GM18507 (cell line): ENCODE measurements at places on chromosomes 5 and 9.

DNA sequence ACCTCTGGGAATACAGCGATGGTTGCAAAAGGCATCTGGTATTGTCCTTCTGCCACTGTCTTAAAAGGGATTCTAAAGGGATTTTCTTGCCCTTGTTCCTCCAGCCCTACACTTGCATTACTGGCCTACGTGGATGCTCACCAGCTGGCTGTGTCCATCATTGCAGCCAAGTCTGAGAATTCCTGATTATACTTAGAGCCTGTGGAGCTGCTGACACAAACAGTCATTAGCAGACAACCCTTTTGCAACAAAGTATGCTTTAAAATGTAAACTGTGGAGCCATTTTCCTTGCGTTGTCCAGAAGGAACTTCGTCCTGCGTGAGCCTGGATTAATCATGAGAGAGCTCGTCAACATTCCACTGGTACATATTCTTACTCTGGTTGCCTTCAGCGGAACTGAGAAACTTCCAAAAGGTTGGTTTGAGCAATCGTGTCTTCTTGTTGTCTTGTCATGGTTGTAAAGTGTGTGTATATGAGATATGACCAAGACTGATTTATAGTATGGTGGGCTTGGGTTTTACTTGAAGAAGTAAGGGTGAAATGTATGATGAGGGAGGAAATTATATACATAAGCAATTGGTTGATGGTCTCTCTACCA lies at the start of gene MUSK:
TSS of gene MUSK (plus strand) at position 222 of the 598 bp plus-strand sequence. CDS start at position 336, 114 bp downstream.
- DNase-seq: no peak

DNA sequence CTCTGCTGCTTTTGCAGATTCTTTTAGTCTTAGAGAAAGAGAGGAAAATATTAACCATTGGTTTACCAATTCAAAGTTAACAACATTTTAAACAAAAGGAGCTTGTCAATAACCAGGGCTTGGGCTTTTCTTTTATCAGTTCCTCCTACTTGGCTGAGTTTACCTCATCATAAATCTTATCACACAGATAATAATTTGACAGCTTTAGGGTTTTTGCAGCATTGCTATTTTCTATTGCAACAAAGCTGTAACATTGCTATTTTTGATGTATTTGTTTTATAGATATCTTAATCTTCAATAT lies 9.8 kb upstream of the ABL1 start:
- DNase-seq: no peak

- DNase-seq: no peak
Measured at GRCh38 chr5:180456792-180457191, 37.4 kb upstream of the CNOT6 start.

DNA sequence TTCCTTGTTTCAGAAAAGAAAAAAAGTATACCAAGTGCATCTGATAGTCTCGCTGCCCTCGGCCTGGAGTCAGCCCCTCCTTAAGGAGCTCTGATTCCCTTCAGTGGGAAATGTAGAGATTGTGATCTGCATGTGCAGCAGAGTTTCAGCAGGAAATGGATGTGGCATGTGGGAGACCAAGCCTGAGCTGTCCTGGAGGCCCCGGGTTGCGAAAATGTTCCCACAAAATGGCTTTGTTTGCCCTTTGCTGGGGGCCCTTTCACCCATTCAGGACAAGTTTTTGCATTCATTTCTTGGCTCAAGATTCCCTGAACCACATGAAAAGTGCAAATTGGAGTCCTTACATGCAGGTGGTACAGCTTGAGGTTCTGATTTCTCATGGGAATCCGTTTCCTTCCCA lies 230.9 kb downstream of the GADD45G start:
- no peak for DNase-seq

- no peak for DNase-seq
Measured at GRCh38 chr9:3879726-3880505, 354.1 kb upstream of the RFX3 start.

DNA sequence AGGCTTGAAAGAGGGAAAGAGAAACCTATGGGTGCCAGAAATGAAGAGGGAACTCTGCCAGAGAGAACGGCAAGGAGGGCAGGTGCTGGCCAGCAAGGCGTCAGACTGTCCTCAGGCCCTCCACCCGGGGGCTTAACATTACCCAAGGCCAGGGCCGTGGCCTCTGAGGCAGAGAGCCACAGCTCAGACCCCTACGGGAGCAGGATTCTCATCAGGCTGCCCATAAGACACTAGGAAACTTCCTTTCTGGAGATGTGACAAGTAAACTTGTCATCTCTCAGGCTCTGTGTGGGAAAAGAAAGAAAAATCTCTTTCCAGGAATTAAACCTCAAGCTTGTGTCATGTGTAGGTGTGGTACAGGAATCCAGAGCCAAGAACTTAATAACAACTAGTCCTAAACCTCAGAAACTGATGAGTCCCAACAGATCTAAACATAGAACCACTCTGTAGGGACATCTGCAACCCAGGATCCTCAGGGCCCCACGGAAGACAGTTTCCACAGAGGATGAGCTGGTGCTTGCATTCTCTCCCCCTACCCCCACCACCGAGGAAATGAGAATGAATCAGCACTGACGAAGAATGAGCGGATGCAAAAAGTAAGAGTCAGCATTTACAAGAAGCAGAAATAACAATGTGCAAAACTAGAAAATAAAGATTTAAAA lies 74.3 kb downstream of the DCP2 start:
- DNase-seq: no peak

GRCh38 chr9:92196909-92197308 lies 81.7 kb upstream of the SPTLC1 start:
- DNase-seq: no peak

- DNase-seq: no peak
Measured at GRCh38 chr5:149886060-149886459, 58.5 kb downstream of the PDE6A start.

- no peak for DNase-seq
Measured at GRCh38 chr9:80793706-80794105, 895.6 kb downstream of the TLE1 start.

DNA sequence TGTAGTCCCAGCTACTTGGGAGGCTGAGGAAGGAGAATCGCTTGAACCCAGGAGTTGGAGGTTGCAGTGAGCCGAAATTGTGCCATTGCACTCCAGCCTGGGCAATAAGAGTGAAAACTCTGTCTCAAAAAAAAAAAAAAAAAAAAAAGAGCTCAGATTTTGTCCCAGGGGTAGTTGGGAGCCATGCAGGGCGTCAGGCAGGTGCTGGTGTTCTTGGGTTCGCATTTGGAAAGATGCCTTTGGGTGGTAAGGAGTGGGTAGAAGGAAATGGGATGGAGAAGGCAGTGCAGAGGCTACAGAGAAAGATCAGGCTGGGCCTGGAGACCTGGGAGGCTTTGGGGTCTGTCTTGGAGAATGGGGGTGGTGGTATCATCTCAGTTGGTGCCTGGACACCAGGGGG lies 23.9 kb downstream of the ADGRD2 start:
- no peak for DNase-seq

- no peak for DNase-seq
Measured at GRCh38 chr5:73234204-73234555, 61.2 kb downstream of the TMEM174 start.

GRCh38 chr5:6158974-6159831 lies 219.1 kb downstream of the MED10 start:
- DNase-seq: no peak

DNA sequence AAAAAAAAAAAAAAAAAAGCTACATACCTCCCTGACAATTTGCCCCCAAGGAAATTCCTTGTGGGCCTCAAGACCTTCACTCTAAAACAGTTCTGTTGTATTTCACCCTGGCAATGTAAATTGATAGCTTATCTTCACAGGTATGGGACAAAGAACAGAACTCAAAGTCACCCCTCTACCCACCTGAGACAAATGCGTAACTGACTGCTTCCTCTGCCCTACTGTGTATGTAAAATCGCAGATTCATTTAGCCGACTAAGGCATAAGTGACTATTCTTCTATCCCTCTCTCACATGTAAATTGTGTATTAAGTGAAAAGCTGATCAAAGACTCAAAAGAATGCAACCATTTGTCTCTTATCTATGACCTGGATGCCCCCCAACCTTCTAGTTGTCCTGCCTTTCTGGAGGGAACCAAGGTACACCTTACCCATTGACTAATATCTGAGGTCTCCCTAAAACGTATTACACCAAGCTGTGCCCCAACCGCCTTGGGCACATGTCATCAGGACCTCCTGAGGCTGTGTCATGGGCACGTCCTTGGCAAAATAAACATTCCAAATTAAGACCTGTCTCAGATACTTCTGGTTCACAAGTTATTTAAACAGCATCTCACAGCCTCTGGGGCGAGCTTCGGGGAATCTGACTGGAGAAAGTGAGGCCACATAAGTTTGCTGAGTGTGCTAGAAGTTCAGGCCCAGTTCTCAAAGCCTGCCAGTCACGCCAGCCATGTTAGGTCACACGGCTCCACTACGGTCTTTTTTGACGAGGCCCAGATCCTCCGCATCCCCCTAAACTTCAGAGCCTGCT lies 954 bp downstream of the TBCA start:
- DNase-seq: no peak

DNA sequence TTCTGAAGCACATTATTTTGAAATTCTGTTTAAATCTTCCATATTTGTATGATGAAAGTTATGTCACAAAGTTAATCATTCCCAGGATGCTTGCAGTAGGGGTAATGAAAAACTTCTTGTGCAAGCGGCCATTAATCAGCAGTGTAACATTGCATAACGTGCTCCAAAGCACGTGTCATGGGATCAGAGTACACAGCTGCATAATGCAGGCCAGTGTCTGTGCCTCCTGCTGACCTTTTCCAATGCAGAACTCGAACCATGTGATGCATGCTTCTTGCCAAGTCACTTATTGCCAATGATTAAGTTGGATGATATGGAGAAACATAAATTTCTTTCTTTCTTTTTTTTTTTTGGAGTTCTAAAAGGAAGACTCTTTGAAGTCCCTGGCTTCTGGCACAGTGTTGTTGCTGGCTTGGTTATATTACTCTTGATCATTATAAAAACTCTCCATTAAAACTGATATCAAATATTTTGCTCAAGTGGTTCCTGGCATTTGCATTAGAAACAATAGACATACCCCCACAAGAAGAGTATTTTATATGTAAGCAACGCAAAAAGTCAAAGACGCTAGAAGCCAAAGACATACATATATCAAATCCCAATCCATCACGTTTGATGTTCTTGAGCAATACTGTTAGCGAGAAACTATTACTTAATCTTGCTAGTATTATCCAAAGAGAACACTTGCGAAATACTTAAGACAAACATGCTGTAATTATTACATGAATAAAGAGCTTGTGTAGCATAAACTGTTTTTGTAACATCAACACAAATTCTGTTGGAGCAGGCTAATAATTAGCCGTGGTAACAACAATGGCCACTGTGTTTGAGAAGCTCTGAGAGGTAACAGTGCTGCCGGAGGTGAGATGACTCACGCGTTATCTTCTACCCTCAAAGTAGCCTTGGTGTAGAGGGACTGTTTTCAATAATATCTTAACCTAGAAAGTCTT lies 164.2 kb downstream of the AUH start:
- no peak for DNase-seq

DNA sequence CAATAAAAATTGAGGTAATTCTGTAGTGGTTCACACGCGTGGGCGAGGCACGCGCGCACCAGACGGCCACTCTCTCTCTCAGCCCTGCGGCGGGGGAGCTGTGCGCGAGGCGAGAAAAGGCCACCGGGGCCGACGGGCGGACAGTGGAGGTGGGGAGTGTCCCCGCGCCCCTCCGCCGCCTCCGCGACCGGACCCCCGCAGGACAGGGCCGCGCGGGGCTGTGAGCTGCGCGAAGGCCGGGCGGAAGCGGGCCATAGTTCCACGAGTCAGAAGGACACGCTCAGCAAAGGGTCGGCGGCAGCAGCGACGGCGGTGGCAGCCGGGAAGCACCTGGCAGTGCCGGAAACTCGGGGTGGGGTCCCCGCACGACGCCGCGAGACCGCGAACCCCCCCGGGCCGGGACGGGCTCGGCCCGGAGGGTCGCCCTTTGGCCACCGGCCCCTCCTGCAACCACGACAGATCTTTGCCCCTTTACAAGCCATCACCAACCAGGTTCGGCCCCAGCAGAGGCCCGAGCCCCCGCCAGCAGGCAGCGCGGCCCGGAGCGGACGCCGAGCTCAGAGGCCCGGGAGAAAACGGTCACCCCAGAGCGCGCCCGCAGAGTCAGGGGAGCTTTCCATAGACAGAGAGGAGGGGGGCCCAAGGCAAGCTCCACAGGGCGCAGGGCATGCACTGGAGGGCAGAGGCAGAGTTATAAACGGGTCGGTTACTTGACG lies 60.9 kb downstream of the ZNF354C start:
- DNase-seq: no peak

GRCh38 chr5:68643064-68643463 lies 427.5 kb downstream of the PIK3R1 start:
- DNase-seq: no peak

- DNase-seq: no peak
Measured at GRCh38 chr5:120509053-120509452, 45.0 kb downstream of the PRR16 start.

DNA sequence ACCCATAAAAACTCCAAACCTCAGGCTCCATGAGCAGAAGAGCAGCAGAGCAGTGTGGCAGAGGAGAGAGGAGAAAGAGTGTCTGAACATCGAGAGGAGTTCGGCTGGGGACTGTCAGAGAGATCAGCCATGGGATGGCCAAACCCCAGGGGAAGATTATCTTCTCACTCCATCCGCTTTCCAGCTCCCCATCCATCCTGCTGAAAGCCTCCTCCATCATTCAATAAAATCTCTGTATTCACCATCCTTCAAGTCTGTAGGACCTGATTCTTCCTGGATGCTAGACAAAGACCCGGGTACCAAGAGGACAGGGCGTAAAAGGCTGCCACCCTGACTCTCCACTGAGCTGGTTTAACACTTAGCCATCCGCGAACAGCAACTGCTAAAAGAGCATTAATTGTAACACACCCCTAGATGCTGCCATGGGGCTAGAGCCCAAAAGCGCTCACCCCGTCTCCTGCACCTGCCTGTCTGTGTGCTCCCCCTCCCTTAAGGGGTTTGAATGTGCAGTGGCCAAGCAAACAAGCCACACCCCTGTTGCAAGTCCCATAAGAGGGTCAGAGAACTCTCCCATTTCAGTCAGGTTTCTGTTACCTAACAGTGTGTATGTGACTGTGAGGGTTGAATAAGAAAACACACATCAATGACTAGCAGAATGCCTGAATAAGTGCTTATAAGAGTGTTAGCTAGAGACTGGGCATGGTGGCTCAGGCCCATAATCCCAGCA lies 13.9 kb upstream of the SELENOP start:
- DNase-seq: no peak

DNA sequence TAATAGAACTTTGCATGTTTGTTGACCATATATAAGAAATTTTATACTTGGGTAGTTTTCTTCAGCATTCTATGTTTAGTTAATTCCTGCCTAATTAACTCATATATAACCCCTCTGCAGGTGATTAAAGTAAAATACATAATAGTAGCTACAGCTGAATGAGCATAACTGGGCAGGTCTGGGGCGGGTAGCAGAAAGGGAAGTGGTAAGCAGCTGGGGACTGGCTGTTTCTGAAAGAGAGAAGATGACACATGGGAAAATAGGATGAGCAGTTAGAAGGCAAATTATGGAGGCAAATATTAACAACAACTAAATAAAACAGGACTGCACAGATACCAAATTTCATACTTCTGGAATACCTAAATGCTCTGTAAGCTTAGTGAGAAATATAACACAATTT lies 128.1 kb downstream of the CPLANE1 start:
- DNase-seq: no peak
